ENCODE measurements at places on chromosomes 2 and 18. TPM values are rescaled to one million over a fixed set of nuclear protein-coding genes. Genes with fewer than 3 reads are reported as not detected.

DOK6 gene
- total RNA-seq: not detected

ARL4C gene
- 264 TPM for total RNA-seq

MYOM1 gene
- 1.5 TPM for total RNA-seq

ACMSD gene
- total RNA-seq: not detected

SIX3 gene
- total RNA-seq: 0.14 TPM

MDH1B gene
- total RNA-seq: 0.09 TPM

BOK gene
- not detected for total RNA-seq

ATP6V1C2 gene
- total RNA-seq: not detected

GAREM2 gene
- total RNA-seq: 4.1 TPM

ACVR1C gene
- total RNA-seq: 0.55 TPM

USP34 gene
- total RNA-seq: 96.6 TPM

STARD6 gene
- not detected for total RNA-seq

SATB2 gene
- total RNA-seq: 0.07 TPM

RIT2 gene
- total RNA-seq: not detected

TTN gene
- 12.4 TPM for total RNA-seq

PMS1 gene
- total RNA-seq: 39.0 TPM

All from T-helper 2 cell treated with Interferon-gamma antibody and Interleukin-4, amounts not matched to agents 100 ng/mL and 5 ng/mL, for 36 hours (primary cell).